Esophagus muscularis mucosa (tissue), 4 donors: ENCODE measurements at places on chromosomes 7 and 10. TPM values are rescaled to one million over a fixed set of nuclear protein-coding genes. Genes with fewer than 3 reads are reported as not detected.

DNA sequence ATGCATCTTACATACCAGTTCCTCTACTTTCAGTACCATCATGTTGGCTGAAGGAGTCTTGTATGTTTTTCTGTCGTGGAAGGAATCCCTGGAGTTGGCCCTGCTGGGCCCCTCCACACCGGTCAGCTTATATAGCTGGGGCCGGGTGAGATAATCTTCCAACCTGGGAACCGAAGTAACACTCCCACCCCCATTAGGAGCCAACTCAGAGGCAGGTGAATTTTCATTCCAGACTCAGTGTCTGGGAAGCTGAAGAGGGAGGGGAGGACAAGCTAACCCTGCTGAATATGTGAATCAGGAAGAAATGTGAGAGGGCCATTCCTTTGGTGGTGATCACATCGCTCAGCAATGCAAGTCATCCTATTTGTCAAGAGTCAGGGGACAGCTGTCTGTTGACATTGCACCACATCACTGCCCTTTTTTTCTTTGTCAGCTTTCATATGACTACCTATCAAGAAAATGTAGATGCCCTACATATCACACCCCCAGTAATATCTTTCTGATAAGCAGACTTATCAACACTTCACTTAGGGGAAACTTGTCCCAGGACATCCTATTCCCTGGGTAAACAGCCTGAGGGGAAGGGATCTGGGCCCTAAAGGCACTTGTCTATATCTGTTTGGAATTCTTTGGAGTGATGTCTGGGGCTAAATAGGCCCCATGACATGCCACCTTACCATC, at the start of gene ANKRD1:
Gene ANKRD1, minus strand, starts transcription at position 102 of the 681 bp plus-strand sequence. Its CDS starts 60 bp downstream, at position 42.
- no peak for DNase-seq

GRCh38 chr10:6756716-6757115, 176.6 kb upstream of the PRKCQ start:
- no peak for DNase-seq

DNA sequence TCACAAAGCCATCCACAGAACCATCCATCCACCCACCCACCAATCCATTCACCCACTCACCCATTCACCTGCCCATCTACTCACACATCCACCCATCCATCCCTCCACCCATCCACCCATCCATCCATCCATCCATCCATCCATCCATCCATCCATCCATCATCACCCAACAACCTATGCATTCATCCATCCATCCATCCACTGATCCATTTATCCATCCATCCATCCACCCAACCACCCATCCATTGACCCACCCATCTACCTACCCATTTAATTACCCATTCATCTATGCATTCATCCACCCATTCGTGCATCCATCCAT, 5.4 kb downstream of the TMEM270 start:
- DNase-seq: no peak

DNA sequence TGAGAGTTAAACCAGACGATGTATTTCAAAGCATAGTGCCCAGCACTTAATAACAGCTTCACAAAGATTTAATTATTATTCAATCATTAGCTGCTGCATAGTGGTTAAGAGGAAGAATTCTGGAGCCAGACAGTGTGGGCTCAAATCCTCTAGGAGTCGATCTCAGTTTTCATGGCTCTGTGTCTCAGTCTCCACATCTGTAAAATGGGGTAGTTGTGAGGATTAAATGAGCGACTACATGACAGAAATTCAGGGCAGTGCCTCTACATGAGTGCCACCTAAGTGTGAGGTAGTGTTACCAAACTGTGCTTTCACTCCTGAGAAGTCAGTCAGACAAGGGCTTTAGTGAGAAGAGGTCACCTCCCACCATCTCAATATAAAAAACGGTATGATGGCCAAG, 81.7 kb upstream of the FGFR2 start:
- DNase-seq: no peak

GRCh38 chr7:100034871-100035510, 14.6 kb upstream of the ZSCAN21 start:
- DNase-seq: no peak

DNA sequence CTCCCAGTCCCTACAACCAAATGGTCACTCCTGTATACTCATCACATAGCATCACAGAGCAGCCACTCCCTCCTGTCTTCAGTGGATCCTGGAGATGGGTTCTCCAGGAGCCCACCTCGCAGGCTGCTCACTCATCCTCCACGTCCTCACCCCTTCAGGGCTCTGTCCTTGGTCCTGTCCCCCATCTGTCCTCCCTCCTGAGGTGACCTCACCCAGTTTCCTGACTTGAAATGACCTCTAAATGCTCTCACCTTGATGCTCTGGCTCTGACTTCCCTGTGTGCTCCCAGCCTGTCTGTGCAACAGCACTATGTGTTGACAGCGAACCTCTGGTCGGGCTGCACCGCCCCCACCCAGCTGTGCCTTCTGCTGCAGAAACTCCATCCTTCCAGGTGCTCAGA, 2.1 kb upstream of the PPP2R2D start:
- DNase-seq: no peak

GRCh38 chr10:84539216-84539615, 210.8 kb downstream of the CCSER2 start:
- no peak for DNase-seq

DNA sequence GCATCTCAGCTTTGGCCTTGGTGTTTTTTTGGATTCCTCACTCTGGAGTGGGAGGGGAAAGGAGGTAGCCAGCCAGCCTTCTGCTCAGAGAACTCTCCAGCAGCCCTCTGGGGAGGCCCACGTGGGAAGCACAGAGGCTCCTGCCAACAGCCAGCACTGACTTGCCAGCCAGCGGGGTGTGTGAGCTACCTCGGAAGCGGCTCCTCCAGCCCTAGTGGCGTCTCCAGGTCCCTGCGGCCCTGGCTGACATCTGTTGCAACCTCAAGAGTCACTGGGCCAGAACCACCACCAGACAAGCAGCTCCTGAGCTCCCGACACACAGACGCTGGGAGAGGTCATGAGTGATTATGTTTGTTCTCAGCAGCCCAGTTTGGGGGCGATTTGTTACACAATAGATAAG, 180.2 kb upstream of the FZD8 start:
- DNase-seq: no peak

- no peak for DNase-seq
Observed at GRCh38 chr7:15228831-15229230, 326.3 kb upstream of the DGKB start.

GRCh38 chr10:69810097-69810496, 8.4 kb downstream of the COL13A1 start:
- DNase-seq: no peak

GRCh38 chr10:24449321-24449740, 240.4 kb downstream of the KIAA1217 start:
- DNase-seq: no peak

GRCh38 chr10:129495698-129496097, 28.7 kb downstream of the MGMT start:
- peak; percentile 34 for DNase-seq

DNA sequence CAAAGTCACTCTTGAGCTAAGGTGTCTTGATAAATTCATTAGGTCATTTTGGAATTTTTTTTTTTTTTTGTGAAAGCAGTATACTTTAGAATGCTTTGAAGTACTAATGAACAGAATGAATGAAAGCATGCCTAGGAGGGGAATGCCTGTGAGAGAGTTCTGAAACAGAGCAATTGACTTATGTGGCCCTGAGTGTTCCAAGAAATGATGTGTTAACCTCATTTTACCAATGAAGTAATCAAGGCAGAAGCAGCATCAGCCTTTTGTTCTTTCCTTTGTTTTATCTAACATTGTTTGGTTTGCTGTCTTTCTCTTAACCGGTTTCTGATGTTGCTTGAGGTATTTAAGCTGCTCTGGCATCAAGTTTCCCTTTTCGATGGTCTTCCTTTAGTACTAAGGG, 154.6 kb upstream of the HGF start:
- DNase-seq: no peak

DNA sequence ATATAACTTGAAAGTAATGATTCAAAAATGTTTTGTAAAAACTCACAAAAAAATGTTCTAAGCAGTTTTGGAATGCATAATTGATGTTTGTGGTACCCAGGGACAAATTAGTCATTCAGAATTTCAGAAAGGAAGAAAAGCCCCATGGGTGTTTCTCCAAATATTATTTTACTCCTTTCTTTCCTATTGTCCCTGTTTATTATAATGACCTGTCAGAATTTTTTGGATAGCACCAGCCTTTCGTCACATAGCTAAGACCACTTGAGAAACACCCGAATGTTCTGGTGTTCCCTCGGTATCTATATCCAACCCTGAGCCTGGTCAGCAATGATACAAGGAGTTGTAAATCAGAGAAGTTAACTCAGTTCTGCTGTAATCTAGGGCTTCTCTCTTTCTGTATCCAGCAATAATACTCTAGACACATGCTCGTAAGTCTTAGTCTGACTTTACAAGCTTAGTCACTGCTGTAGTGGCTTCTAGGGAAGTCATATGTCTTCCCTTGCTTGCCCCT, 64.8 kb upstream of the MEOX2 start:
- no peak for DNase-seq

DNA sequence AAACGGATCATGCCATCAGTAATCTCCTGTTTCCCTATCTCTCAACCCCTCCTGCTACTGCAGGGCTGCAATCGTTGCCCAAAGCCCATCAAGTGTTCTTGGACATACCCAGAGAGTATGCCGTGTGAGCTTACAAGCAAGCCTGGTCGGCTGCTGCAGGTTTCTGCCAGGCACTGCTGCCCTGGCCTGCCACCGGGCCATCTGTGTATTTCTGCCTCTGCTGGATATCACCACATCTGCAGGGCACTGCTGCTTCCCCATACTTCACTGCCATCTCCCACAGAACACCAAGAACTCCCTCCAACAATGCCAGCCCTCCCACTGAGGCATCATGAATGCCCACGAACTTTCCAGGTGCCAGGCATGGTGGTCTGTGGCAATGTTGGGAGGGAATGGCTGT, 138.2 kb upstream of the SORCS3 start:
- DNase-seq: no peak

DNA sequence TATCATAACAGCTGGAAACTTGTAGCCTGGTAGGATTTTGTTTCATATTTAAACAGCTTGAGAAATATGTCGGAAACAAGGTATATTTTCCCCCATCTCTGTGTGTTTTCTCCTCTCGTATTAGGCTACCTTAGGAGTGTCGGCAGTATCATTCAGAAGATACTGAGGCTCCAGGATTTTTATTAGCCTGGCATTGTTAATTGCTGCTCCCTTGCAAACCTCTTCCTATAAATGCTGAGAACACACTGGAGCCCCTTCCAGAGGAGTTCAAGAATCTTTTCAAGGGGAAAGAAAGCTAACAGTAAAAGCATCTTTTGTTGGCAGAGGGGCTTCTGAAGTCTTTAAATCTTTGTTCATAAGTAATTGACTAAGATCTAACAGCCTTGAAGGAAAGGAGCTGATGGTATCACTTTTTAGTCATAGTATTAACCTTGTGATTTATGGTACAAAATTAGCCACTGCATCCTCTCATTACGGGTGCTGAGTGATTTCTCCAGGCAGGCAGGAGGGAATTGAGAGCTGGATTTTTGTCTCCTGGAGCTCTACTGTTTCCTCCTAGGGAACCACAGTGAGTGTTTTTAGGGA, 998.7 kb downstream of the LRMDA start:
- DNase-seq: no peak

GRCh38 chr7:96996111-96996957, 9.0 kb upstream of the DLX6 start:
- peak; percentile 37 for DNase-seq

GRCh38 chr10:70683601-70683934, 11.3 kb downstream of the ADAMTS14 start:
- no peak for DNase-seq

GRCh38 chr10:87589645-87590051, 70.0 kb upstream of the PAPSS2 start:
- no peak for DNase-seq

DNA sequence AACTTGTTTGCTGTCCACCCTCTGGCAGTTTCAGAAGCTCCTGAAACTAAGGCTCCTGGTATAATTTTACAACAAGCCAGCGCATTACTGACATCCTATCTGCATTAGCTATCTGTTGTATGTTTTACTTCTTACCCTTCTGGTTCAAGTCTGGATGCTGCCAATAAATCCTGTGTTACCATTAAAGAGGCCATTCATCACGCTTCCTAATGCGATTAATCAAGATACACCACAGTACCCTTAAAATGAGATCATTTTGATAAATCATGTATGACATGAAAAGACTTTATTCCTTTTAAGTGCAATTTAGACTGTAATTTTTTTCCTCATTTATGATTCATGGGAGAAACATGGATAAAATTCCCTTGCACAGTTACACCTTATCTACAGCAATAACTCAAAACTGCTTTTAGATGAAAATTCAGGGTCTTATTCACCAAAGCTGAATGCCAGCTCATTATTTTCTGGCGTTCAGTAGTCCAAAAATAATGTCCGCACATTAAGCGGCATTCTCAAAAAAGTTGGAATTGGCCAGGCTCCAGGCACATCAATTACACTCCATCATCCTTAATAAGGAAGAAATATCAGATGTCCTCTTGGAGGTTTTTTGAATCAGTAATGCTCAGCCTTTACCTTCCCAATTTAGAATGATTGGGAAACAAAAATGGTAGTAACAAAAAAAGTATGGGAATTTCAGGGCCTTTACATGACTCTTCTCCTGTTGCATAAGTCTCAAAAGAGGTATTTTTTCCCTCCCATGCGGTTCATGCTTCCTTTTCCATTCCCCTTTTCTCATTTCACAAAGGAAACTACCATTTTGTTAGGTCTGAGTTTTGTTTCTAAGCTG, 878.5 kb downstream of the LRMDA start:
- no peak for DNase-seq

- DNase-seq: no peak
Observed at GRCh38 chr7:50707236-50708006, 75.3 kb downstream of the GRB10 start.

DNA sequence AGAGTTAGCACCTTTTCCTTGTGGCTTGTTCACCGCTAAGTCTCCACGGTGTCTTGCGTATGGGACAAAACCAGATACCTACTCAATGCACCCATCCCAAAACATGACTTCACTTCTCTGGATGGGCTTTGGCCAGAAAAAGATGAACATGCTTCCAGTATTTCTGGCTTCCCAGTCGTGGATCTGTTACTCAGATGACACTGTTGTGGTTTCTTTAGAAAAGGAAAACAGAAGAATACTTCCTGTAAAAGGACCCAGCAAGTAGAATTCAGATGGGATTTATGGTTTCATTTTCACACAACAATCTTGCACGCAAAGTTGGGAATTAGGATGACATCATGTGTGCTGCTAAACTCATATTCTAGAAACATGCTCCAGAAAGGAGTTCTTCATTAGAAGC, 216.7 kb downstream of the ADAM12 start:
- no peak for DNase-seq

- DNase-seq: no peak
Observed at GRCh38 chr10:130230611-130231010, 94.4 kb downstream of the GLRX3 start.

- no peak for DNase-seq
Observed at GRCh38 chr10:6498771-6499170, 81.3 kb downstream of the PRKCQ start.

SKIDA1 gene
- total RNA-seq: 2.9 TPM

GRM3 gene
- not detected for total RNA-seq

POLL gene
- 27.2 TPM for total RNA-seq

CTTNBP2 gene
- total RNA-seq: 12.1 TPM

KLF14 gene
- not detected for total RNA-seq

HTRA1 gene
- 108 TPM for total RNA-seq

PALS2 gene
- 10.6 TPM for total RNA-seq

DYNC1I1 gene
- 16.4 TPM for total RNA-seq

GBX1 gene
- total RNA-seq: not detected

LFNG gene
- 6.1 TPM for total RNA-seq

HABP2 gene
- not detected for total RNA-seq
